Osteocyte (in vitro differentiated cells): ENCODE measurements at places on chromosomes 6 and 20. TPM values are rescaled to one million over a fixed set of nuclear protein-coding genes. Genes with fewer than 3 reads are reported as not detected.

GRCh38 chr6:149154261-149154821 lies 163.2 kb upstream of the TAB2 start:
- no peak for DNase-seq

GRCh38 chr20:61941721-61942405 lies 123.8 kb downstream of the TAF4 start:
- no peak for DNase-seq

GRCh38 chr6:3287976-3288707 lies 29.4 kb downstream of the PSMG4 start:
- DNase-seq = no peak

- DNase-seq = no peak
These were observed 22.7 kb upstream of the CTAGE9 start for GRCh38 chr6:131733376-131734016.

DNA sequence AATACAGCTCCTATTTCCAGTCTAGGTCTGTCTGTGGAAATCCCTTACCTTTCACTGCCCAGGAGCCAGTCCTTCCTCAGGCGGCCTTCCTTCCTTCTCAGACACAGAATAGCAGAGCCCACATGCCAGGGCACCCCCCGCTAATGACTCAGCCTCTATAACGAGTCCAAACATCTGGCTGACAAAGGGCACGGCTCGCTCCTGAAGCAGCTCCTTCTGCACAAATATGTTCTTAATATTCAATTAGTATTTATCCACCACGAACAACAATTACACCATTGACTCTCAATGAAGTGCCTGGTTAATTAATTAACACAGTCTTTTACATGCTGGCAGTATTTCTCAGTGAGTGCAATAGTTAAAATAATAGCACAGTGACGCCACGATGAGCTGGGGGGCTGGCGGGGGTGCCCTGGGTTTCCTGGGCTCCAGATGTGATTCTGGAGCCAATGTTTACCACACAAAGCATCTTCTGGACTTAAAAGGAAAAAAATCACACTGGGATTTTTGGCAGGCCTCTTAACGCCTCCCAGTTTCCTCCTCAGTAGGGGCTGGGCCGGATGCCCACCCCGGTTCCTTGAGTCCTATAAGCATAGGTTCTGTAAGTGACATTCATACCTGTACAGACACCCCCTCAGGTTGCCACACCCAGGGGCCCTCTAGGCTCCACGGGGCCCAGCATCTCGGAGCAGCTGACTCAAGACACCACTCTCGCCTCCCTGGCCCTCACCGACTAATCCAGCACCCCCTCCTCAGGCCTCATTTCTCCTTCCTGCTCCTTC lies 158.6 kb upstream of the MLN start:
- DNase-seq = peak; percentile 67

DNA sequence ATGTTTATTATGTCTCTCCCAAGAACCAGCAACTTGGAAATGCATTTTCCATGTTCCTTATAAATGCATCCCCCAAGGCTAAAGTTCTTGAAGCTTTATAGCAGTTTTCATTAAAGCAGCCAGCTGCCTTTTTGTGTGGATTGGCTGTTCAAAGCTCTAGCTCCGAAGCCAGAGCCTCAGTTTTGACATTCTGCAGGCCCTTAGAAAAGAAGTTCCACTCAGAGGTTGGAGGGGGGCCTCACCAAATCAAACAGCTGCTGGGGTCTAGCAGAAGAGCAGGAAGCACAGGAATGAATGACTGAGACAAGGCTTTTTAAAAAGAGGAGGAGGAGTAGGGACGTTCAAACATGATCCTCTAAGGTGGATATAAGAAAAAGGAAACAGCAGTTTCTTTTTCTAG lies 4.2 kb upstream of the POU3F2 start:
- no peak for DNase-seq

DNA sequence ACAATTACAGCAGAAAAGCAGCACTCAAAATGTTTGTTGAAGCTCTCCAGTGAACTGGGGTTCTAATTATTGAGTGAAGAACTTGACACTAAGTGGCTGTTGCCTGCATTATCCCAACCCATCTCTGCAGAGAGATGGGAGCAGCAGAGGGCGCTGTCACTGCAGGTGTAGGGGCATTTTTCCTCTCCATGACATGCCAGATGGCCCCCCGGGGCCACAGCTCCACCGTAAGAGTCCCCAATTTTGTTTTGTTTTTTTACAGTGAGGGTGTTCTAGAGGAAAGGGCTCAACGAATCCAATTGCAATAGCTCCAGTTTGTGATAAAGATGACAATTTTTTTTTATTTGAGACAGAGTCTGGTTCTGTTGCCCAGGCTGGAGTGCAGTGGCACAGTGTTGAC lies 1.9 kb upstream of the FUCA2 start:
- DNase-seq = no peak

DNA sequence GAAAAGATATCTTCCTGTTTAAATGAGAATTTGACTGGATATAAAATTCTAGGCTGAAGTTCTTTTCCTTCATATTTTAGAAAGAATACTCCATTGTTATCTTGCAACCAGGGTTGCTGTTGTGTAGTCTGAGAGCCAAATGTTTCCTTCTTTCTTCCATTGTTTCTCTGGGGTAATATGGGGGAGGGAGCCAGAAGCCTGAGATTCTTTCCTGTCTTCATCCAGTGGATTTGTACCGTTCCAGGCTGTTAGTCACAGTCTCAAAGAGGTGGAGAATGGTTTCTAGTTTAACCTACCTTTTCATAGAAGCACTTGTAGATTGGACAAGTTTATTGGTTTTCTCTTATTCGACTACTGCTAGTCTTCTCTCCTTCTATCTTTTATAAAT lies 6.1 kb upstream of the ULBP3 start:
- DNase-seq = no peak

DNA sequence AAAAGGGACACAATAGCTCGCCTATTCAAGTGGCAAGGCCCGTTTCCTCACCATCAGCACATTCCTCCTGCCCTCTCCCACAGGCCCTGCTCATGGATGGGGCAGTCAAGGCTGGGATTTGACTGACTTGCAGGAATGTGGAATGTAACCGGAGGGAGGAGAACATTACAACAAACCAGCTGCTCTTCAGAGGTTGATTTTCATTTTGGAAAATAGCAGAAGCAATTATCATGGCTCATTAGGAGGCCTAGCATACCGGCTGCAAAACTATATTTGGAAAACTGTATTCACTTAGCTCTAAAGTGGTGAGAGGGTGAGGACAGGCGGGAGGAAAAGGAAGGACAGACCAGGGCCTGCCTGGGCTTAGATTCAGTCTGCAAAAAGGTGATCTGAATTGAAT lies 283.7 kb downstream of the CD83 start:
- DNase-seq = no peak

- DNase-seq = no peak
These were observed 211.2 kb downstream of the PHACTR1 start for GRCh38 chr6:12927746-12928145.

DNA sequence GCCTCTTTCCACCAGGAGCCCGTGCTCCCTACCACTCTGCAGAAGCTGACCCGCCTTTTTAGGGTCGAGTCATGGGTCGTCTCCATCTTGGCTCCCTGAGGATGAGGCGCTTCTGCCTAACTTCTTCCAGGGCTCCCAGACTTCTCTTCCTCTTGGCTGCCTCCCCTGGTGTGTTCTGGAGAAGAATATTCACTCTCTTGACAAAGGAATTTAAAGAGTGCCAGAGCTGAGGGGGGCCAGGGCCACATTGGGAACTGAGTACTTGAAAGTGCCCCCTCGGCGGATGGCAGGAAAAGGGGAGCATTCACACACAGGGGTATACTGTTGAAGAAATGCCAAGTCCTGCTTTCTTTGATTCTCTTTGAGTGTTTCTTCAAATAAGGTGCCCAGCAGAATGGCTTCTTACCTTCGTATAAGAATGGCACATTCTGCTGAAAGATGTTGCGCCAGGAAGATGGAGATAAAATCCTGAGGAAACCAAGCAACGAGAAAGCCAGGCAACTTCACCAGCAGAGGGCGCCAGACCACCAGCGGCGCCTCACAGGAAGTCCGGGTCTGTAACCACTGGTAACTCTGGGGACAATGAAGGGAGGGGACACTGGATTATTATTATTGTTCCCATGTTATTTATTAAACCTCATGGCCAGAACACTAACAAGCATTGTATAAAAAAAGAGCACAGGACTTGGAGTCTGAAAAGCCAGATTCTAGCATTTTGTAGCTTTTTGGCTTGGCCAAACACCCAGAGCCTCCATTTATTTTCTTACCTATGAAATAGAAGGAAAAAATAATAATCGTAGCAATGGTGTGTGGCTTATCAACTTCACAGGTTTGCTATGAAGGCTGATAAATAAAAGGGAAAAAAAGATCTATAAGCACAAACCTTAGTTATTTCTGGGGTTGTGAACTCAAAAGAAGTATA lies 176.7 kb downstream of the HACE1 start:
- no peak for DNase-seq

GRCh38 chr6:156028335-156029131 lies 572.9 kb upstream of the NOX3 start:
- no peak for DNase-seq

LY6G6C gene
- not detected in 2 replicates for total RNA-seq

SLCO4A1 gene
- 1.2 and 1.5 TPM in 2 replicates for total RNA-seq

WFDC8 gene
- not detected in 2 replicates for total RNA-seq
